ENCODE measurements at places on chromosomes 6 and 20.

DNA sequence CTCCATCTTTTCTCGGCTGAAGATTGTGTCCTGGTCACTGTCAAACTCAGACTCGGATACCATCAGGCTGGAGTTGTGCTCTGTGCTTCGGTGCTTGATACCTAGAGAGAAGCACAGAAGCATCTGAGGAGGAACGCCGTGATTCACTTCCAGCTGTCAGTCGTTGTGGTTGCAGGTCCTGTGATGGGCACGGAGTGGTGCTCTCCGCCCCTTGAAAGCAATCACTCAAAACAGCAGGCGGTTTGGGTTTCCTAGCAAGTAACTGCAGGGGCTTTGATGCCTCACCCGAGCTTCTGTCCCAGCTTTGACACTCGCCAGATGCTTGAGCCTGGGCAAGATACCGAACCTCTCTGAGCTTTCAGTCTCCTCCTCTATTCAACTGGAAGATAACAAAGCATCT lies 52.5 kb downstream of the ALDH5A1 start:
- no peak for DNase-seq

DNA sequence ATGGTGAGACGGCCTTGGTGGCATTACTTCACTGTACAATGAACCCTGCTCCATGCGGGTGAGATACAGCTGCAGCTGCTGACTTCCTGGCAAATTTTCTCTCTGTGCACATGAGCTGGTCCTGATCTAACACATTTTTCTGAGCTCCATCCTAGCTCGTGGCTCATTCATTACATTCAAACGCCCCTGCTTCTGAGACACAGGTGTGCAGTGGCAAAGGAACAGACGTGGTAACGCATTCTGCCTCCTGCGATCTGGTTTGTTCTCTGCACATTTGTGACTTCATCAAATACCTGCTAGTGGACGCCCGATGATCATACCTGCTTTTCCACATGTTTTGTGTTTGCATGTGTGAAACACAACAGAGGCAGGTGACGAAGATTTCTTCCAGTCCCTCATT lies 189.6 kb upstream of the PDE10A start:
- DNase-seq, result no peak

- DNase-seq, result no peak
Measured at GRCh38 chr6:81818901-81819361, 66.5 kb upstream of the TENT5A start.

DNA sequence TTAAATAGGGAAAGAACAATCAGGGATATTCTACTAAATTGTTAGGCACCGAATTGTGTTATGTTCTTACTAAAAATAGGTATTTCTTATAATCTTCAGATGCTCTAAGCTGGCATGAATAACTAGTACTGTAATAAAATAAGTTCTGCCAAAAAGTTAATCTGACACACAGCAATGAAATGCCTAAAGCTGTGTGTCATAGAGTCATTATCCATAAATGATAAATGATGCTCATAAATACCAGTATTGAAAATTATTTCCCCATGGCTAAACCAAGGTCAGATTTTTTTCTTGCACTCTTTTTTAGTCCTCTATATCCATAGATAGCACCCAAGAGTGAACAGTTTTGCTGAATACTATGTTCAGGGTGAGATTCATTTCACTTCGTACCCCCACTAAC lies 11.7 kb upstream of the PRIM2 start:
- DNase-seq, result no peak

GRCh38 chr6:131954775-131955107 lies 3.6 kb upstream of the CCN2 start:
- DNase-seq, result no peak

GRCh38 chr20:63830841-63831588 lies at the start of gene ZBTB46:
Gene ZBTB46 (minus strand): TSS chr20:63831264. CDS start chr20:63790757, 40,507 bp downstream.
- DNase-seq, result no peak

DNA sequence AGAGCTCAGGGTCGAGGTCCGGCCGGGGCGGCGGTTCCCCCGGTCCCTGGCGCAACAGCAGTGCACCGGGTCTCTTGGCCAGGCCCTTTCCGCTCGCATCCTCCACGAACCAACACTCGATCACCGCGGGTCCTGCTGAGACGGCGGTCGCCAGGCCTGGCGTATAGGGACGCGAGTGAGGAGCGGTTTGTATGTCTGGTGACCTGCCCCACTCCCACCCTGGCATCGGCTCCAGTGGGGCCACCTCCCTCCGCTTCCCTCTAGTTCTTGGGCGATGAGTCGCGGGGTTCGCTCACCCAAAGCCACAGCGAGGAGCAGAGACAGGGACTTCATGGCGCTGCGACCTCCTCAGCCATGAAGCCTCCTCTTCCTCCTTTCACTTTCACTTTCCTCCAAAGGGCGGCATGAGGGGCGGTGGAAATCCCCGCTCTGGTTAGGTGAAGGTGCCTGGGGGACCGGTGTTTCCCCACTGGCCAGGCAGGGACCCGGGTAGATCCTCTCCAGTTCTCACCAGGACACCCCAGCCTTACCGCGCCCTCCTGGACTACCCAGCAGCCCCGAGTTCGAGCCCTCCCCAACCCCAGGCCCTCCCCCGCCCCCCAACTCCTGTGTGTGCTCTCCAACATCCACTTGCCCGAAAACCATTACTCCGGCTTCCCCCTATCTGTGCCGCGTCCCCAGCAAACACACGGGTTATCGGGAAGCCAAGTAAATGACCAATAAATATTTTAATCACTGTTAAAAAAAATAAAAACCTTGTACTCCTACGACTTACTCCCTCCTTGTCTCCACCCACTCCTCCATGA lies at the start of gene TAPBP:
TSS of gene TAPBP (minus strand) at position 370 of the 806 bp plus-strand sequence. CDS start at position 333, 37 bp downstream.
- no peak for DNase-seq

DNA sequence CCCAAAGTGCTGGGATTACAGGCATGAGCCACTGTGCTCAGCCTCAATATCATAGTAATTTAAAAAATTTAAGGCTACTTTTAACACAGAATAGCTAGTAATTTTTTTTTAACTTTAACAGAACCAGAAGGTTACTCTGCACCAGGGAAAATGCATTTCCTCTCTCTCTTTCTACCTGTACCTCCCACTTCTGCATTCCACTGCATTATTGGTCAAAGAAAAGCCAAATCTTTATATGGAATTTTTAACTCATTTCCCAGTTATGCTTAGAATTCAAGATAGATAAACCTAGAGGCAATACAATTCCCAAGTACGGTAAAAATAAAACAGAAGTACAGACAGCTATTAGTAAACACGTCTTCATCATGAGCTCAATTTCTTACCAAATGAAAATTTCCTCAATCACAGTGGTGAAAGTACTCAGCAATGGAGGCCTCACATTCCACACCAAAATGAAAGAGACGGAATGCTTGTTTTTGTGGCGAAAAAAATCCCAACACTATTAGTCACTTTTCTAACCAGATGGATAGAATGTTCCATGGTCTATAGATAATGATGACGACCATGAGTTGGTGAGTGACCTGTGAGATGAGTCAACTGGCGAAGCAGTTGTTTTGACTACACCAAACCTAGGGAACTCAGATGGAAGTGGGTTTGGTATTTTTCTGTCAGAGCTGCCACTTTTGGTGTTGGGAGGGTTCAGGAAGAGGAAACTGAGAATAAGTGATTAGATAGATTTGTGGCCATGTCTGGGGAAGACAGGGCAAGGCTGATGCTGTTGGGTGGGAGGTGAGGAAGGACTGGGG lies 104.7 kb upstream of the SGK1 start:
- DNase-seq, result no peak

DNA sequence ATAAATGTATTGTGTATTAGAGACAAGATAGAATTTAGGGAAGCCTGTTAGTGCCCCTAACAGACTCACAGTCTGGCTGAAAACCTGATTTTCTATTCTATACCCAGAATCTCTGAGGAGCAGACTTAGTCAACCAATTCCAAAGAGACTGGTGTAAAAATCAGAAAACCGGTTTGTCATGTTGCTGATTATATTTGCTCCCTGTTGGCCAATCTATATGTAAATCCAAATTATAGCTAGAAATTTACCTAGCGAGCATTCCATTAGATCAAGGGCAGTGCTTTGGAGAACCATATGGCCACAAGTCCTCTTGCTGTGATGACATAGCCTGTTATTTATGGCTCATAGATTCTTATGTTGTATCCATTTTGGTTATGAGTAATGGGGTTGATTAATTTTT lies 4.8 kb downstream of the NFYA start:
- DNase-seq, result no peak

DNA sequence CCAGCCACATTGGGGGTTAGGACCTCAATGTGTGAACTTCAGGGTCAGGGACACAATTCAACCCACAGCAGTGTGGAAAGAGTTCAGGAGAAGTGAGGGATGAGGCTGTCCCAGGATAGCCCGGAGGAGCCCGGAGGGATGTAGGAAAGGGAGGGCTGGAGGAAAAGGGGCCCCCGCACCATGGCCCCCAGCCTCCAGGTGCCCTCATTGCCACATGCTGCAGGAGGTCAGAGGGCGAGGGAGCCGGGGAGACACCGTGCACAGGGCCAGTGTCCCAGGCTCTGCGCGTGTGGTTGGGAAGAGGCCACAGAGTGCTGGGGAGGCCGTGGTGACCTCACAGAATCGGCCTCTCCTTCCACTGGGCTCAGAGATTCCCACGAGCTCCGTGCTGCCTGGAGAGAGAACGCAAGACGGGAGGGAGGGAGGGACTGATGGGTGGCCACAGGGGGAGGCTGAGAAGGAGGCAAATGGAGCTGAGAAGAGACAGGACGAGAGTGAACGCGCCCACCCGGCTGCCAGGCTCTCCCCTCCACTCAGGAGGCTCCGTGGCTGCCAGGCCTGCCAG lies 215.1 kb downstream of the DLL1 start:
- no peak for DNase-seq

- DNase-seq, result no peak
Measured at GRCh38 chr6:28585335-28585734, 59.7 kb downstream of the GPX5 start.

- peak; percentile 63 for DNase-seq
Measured at GRCh38 chr20:35303735-35304491, 11.7 kb upstream of the FAM83C start.

DNA sequence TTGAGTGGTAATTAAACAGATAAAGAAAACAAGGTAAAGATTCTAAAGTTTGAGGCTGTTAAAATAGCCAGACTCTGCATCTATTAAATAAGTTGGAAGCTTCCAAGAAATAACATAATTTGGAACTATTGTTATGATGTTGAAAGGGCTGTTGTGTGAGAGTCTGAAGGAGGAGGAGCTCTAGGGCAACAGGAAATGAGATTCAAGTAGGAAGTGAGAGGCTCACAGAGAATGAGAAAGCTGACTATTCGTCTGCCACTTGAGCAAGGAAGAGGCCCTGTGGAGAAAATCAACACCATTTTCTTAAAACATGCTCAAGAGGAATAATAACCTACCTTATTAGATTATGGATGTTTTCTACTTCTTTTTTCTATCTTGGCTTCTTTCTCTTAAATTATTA lies 185.2 kb downstream of the SLC24A3 start:
- no peak for DNase-seq

- no peak for DNase-seq
Measured at GRCh38 chr6:42938987-42939809, 9.9 kb downstream of the CNPY3 start.

DNA sequence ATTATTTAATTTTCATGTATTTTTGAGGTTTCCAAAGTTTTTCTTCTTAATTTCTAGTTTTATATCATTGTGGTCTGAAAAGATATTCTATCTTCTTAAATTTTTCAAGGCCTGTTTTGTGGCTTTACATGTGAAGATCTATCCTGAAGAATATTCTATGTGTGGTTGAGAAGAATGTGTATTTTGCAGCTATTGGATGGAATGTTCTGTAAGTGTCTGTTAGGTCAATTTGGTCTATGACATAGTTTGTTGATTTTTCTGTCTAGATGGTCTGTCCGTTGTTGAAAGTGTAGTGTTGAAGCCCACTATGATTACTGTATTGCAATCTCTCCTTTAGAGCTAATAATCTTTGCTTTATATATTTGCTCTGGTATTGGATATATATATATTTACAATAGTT lies 125.7 kb downstream of the CRYBG1 start:
- DNase-seq, result no peak

GRCh38 chr6:50720623-50721022 lies 7.3 kb downstream of the TFAP2D start:
- DNase-seq, result no peak

GRCh38 chr20:50624351-50625016 lies 66.9 kb downstream of the RIPOR3 start:
- no peak for DNase-seq

DNA sequence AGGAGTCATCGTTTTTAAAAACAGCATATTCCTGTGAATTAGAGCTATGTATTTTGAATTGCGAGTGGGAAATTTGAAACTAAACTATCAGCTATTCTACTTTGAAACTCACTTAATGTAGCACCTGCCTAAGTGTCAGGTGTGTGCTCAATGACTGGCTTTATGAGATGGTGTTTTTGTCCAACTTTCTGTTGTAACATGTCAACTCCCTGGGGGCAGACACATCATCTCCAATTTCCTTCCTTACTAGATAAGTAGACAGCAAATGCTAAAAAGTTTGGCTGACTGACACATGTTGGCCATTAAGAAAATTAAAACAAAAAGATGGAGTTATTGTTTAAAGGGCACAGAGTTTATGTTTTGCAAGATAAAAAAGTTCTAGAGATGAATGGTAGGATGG lies 226.9 kb downstream of the TFAP2B start:
- no peak for DNase-seq
